Motor neuron (in vitro differentiated cells): ENCODE measurements at places on chromosomes 5 and 9. TPM values are rescaled to one million over a fixed set of nuclear protein-coding genes. Genes with fewer than 3 reads are reported as not detected.

The C5orf46 gene
- not detected in 2 replicates for total RNA-seq

The PAEP gene
- 3.1 TPM in 1 of 2 replicates, not detected in the other for total RNA-seq

The DRD1 gene
- total RNA-seq: 18.5 and 23.0 TPM in 2 replicates

The PPP6C gene
- total RNA-seq: 31.9 and 32.0 TPM in 2 replicates

The DNAH5 gene
- 0.31 and 0.38 TPM in 2 replicates for total RNA-seq

The CLIC3 gene
- total RNA-seq: not detected in 2 replicates

The PDGFRB gene
- total RNA-seq: 7.5 and 8.2 TPM in 2 replicates

The NTRK2 gene
- 16.5 and 17.4 TPM in 2 replicates for total RNA-seq

The RNF183 gene
- 0.29 TPM in 1 of 2 replicates, not detected in the other for total RNA-seq

The SH3RF2 gene
- 1.3 TPM in 1 of 2 replicates, not detected in the other for total RNA-seq

The OR1J1 gene
- total RNA-seq: 0.80 TPM in 1 of 2 replicates, not detected in the other

The CARD6 gene
- total RNA-seq: 0.43 and 0.45 TPM in 2 replicates

The SLC24A2 gene
- 8.6 and 8.8 TPM in 2 replicates for total RNA-seq
